Fibroblast of villous mesenchyme (primary cell): ENCODE measurements at places on chromosomes 2 and 18.

DNA sequence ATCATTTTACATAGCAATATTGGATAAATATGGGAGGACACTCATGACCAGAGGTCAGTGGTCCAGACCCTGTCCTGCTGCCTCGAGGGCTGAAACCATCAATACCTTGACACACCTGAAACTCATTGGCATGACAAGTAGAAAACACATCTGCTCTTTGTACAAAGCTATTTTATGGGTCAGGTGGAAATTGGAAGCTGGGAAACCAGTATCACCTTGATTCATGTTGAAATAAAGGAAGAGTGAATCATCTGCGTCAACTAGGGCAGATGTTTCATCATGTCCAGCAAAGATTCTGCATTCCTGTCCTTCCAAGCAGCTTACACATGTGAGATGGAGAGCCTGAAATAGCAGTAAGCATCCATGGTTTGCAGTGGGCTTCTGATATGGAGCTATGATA, 80.0 kb upstream of the ERBB4 start:
- no peak for DNase-seq

GRCh38 chr2:203201426-203201825, 37.4 kb upstream of the CYP20A1 start:
- no peak for DNase-seq

DNA sequence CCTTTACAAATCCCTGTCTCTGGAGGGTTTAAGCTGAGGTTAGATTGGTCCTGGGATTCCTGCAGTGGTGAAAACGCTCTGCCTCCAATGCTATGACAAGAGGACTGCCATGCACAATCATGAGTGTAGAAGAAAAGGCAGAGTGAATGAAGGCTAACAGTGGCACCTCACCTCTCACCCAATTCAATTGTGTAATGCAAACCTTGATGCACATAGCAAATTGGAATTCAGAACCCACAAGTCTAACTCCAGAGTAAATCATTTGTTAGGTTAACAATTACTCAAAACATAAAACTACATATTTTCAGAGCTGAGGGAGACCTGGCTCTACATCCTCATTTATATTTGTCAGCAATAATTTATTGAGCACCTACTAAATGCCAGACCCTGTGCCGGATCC, 1.8 kb downstream of the TGFBRAP1 start:
- DNase-seq = no peak

DNA sequence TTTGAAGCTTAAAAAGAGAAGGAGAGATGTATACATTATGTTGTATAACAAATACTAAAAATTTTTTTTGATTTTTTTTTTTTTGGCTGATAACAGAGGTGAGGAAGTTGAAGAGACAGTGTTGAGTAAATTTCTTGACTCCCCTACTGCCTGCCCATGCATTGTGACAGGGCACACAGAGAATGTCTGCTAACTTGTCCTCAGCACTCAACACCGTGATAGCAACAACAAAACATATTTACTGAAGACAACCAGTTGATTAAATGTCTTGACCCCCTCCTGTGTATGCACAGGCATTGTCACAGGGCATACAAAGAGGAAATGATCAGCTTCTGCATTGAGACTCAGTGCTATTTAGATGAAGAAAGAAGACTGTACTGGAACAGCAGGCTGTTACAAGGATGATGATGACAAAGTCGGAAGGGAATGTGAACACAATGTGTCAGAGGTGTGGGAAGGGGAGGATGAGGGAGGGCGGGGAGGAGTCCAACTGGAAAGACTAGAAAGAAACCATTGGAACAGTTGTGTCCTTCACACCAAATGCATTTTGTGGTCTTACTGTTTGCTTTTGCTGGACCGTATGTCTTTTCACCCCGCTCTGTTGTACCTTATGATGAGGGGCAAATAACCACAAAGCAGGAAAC, 89.5 kb downstream of the CERS6 start:
- peak; percentile 76 for DNase-seq

DNA sequence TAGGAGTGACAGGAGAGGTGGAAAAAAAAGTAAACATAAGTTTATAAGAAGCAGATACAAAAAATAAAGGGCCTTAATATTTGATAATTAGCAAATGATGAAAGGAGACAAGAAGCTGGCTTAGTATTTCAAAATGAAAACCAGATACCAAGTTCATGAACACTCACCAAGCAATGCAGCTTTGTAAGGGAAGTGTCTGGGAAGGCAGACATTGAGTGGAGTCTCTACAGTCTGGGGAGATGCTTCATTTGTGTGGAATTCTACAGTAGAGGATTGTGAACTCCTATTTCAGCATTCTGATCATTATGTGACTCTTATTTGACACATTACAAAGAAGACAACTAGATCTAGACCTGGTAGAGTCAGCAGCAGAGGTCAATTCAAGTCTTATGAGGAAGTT, 1072.7 kb downstream of the DSC3 start:
- no peak for DNase-seq

DNA sequence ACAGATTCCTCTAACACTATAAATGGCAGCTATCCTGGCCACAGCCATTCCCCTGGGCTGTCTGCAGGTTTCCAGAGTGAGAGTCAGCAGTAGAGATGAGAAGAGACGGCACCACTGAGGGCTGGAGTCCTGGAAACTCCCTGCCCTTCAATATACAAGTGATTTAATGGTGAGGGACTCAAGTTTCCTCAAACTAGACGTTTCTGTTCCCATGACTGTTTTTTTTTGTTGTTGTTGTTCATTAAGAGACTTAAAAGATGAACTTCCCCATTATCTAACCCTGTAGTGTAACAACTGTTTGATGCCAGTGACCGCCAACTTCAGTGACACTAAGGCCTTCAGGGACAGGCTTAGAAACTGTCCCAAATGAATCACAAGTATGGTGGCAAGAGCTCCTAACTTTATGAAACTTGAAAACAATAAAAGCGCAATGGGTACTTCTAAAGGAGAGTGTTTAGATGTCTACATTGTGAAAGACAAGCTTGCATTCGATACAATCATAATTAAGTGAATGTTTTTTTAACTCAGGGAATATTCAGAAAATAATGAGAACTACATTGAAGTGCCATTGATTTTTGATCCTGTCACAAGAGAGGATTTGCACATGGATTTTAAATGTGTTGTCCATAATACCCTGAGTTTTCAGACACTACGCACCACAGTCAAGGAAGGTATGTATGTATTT, 34.0 kb downstream of the IL1R2 start:
- no peak for DNase-seq

DNA sequence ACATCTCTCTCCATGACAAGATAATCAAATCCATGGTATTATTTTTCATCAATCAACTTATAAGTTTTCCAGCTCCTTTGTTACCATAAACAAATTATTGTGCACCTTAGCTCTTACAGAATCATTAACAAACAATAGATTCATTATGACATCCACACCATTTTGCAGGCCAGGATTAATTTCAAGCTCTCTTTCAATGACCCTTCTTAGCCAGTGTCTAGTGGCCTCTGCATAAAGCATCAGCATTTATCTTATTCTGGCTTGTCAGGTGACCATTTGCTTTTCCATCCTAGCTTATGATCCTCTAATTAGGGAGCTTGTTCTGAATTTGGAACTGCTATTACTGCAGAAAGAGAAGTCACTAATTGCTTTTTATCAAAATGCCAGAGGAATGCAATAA, 806.2 kb upstream of the CHAC2 start:
- DNase-seq = no peak

GRCh38 chr2:227861011-227861410, 10.4 kb upstream of the DAW1 start:
- DNase-seq = no peak

DNA sequence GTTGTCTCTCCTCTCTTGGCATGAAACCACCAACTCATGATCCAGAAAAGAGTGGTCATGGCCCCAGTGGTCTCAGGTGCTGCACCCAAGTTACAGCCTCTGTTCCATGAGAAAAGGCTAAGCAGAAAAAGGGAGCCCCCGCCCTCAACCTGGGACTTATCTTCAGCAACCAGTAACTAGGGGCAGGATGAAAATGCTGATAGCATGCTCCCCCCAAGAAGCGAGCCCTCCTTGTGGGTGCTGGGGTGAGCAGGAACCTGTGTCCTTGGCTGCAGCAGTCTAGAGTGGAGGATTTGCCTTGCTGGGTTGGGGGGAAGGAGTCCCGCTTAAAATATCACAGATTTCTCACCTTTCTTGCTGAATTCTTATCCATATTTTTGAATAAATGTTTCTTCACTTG, 490.0 kb downstream of the SUCLG1 start:
- no peak for DNase-seq

- no peak for DNase-seq
These were observed 380.5 kb downstream of the ERBB4 start for GRCh38 chr2:212158081-212158480.

DNA sequence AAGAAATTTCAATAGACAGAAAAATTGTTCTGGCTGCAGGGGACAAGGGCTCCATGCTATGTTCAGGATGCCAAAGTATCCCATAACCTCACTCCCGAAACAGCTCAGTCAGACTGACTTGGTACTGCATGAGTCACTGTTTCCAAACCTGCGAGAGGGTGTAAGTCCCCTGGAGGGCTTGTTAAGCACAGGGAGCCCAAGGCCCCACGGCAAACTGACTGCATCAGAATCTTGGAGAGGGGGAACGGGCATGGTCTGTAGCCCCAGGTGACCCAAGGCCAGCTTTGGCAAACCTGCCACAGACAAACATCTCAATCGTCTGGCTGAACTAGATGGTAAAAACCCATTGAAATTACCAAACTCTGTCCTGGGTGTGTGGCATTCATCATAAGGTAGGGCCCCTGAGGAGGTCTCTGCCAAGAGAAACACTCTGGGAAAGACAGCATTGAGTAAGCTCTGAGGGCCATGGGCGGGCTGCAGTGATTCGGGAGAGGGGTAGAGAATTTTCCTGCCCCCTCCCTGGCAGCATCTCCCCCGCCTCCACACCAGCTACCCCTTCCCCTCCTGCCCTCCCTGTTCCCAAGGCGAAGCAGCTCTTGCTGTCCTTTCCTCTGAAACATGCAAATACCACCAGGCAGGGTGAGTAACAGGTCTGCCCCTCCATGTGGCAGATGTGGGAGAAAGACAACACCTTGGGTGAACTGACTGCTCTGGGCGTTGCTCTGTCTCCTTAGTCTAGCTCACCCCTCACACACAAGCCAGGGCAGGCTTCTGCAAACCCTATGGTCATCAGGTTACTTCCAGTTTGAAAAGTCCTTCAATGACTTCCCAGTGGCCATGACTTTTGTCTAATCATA, 274.7 kb upstream of the SIX2 start:
- DNase-seq = peak; percentile 38

GRCh38 chr2:126858991-126859390, 39.7 kb upstream of the TEX51 start:
- DNase-seq = no peak

DNA sequence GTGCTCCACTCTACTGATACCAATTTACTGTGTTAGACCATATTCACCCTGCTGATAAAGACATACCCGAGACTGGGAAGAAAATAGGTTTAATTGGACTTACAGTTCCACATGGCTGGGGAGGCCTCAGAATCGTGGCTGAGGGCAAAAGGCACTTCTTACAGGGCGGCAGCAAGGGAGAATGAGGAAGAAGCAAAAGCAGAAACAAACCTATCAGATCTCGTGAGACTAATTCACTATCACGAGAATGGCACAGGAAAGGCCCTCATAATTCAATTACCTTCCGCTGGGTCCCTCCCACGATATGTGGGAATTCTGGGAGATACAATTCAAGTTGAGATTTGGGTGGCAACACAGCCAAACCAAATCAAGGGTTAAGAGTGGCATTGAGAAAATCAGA, 65.2 kb downstream of the LDLRAD4 start:
- DNase-seq = no peak

DNA sequence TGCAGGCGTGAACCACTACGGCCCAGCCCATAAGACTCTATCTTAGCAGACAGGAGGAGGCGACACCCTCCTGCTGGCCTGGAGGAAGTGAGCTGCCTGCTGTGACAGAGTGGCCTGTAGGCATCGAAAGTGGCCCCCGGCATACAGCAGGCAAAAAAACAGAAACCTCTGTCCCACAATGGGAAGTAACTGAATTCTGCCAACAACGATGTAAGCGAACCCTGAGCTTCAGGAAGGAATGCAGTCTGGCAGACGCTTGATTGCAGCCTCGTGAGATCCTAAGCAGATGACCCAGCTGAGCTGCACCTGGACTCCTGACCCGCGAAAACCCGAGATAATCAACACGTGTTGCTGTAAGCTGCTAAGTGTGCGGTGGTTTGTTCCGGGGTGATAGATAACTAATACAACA, 13.6 kb downstream of the MRO start:
- no peak for DNase-seq

DNA sequence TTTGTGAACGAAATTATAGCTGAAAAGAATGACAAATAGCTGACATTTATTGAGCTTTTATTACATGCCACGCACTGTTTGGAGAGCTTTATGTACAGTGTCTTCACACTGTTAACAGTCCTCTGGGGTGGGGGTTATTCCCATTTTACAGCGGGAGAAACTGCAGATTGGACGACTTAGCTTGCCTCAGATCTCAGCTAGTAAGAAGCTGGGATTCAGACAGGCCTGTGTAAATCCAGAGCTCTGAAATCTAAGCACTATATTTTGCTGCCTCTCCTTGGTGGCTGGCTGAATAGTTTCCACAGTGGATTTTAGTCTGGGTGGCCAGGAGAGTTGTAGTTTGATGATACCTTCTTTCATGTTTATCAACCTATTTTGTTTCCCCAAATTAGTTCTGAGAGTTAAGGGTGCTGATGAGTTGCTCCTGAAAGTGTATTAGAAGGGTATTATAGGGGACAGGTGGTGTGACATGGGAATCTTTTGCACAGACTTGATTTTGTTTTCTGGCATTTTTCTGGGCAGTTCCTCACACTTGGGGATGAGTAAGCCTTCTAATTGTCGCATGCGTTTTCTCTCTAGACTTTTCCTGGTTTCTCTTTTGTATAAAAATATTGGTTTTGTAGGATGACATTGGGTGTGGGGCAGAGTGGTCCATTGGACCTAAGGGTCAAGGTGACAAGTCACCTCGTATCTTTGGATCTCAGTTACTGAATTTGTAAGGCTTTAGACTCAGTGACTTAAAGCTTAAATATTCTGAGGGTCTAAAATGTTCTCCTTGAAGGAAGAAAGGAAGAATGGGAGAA, 1.5 kb downstream of the ACSL3 start:
- DNase-seq = peak; percentile 66

GRCh38 chr2:160477032-160477431, 16.6 kb downstream of the RBMS1 start:
- no peak for DNase-seq

DNA sequence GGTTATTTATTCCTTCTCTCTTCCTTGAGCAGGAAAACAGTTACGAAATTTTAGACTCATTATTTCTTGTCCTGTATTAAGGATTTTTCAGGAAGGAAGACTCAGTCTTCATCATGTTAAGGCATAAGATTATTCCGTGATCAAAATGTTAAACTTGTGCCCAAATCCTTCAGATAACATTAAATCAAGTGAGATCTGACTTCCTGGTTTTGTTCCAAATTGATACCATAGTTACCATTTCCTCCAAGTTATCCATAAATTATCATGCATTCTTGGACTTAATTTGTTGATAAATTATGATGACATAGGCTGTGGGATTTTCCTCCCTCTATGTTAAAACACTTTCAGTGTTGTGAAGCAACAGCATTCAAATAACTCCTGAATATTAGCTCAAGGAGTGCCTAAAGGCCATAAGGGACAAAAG, 31.9 kb downstream of the EFEMP1 start:
- peak; percentile 67 for DNase-seq
